ENCODE measurements at places on chromosomes 11 and 22.
A peak's percentile ranks its signal among the peaks of the same experiment; 100 is the strongest.

GRCh38 chr22:23103199-23103954, 33.1 kb downstream of the GNAZ start:
- DNase-seq: no peak

DNA sequence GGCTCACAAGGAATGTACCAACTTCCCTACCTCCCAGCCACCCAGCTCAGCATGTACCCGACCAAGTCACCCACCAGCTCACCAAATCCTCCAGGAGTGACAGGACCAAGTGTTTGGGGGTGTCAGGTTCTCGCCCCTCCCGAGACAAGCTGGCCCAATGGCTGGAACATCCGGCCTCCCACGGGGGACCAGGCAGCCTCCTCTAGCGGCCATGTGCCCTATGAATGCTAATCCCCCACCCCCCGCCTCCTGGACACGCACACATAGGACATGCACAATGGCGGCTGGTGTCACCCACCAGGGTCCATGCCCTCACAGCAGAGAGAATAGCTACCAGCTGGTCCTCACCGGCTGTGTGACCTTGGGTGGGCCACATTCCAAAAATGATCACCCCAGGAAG, 151.0 kb downstream of the MN1 start:
- DNase-seq: no peak

DNA sequence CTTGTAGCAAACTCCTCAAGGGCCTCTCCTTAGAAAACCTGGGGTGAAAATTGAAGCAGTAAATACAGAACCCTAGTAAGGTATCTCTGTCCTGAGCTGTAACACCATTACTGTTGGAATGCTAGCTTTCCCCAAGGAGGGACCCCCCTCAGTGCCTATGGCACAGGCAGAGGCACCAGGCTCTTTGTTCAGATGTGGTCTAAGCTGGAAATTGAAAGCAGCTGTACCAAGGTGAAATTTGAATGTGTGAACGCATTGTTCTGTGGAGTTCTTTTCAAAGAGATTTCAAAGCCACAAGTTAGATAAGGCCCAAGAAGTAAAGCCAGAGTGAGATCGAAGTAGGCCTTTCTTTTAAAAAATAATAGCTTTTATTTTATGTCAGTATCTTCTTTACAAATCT, 71.9 kb upstream of the HORMAD2 start:
- no peak for DNase-seq

GRCh38 chr22:46007848-46008261, 30.9 kb upstream of the WNT7B start:
- no peak for DNase-seq

DNA sequence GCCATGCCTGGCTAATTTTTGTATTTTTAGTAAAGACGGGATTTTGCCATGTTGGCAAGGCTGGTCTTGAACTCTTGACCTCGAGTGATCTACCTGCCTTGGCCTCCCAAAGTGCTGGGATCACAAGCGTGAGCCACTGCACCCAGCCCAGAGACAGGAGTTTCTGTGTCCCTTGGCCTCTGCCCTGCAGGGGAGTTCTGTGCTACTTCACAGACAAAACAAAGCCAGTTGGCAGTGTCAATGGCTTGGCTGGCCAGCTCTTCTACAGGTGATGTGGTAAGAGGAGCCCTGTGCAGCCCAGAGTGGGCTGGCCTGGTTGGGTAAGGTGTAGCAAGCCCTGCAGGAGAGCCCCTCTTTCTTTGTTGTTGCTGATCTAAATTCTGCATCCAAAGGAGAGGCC, 60.5 kb upstream of the SHISAL1 start:
- DNase-seq: no peak

DNA sequence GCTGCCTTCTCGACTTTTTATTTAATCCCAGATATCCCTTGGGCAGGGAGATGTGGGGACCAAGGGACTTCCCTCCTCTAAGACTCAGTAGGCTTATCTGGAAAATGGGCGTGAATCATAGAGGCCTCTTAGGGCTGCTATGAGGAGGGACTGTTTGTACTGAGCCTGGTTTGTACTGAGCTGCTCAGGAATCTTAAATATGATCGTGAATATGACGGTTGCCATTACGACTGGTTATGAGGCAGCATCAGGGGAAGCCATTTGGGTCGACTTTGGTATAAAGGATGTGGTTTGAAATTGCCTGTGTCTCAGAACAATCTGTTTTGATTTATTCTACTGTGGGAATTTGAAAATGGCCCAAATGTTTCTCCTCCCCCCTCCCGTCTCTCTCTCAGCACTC, 20.6 kb downstream of the TSPAN18 start:
- DNase-seq: no peak

- no peak for DNase-seq
Measured at GRCh38 chr11:111833524-111833923, 37.9 kb downstream of the ALG9 start.

DNA sequence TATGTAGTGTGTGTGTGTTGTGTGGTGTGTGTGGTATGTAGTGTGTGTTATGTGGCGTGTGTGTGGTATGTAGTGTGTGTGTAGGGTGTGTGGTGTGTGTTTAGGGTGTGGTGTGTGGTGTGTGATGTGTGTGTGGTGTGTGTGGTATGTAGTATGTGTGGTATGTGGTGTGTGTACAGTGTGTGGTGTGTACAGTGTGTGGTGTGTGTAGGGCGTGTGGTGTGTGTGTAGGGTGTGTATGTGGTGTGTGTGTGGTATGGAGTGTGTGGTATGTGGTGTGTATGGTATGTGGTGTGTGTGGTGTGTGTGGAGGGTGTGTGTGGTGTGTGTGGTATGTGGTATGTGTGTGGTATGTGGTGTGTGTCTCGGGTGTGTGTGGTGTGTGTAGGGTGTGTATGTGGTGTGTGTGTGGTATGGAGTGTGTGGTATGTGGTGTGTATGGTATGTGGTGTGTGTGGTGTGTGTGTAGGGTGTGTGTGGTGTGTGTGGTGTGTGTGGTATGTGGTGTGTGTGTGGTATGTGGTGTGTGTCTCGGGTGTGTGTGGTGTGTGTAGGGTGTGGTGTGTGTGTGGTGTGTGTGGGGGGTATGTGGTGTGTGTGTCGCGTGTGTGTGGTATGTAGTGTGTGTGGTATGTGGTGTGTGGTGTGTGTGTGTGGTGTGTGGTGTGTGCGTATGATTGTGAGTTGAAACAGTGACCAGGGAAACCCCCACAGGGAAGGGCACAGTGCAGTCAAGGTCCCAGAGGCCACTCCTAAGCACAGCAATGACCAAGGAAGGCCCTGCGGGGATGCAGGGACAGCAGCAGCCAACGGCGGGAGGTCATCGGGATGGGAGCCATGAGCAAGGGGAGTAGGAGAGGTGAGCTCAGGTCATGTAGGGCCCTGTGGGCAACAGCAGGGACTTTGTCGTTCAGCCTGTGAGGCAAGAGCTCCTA, 2.9 kb upstream of the PPP6R2 start:
- no peak for DNase-seq

- DNase-seq: no peak
Measured at GRCh38 chr11:13336246-13336878, 58.8 kb downstream of the BMAL1 start.

GRCh38 chr11:65274735-65275682, 13.2 kb downstream of the POLA2 start:
- peak; percentile 43 for DNase-seq

DNA sequence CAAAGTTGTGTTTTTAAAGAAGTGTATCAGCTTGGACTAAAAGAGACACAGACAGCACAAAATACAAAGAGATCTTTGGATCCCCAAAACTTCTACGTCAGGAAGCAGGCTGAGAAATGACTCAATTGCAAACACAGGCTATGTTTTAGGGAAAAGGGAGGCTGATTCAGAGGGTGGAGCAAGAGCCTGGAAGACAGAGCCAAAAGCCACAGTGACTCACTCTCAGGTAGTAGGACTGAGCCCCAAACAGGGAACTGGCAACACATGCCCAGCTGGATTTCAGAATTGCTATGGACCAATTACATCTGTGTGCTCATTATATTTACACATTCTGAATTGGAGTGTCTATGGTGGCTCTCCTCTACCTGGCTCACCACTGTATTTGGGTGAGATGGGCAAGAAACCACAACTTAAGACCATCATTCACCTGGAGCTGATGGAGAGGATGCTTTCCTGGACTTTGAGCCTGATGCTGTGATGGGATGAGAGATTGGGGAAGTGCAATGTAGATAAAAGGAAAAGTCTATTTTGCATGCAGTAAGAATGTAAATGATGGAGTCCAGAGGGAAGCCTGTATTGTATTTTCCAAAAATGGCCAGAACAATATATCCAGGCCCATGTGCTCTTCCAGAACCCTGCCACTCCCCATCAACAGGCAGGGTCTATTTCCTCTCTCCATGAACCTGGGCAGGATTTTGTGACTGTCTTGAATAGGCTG, 20.8 kb upstream of the LINC01488 start:
- no peak for DNase-seq

GRCh38 chr11:29214833-29215232, 802.0 kb downstream of the KCNA4 start:
- DNase-seq: no peak

DNA sequence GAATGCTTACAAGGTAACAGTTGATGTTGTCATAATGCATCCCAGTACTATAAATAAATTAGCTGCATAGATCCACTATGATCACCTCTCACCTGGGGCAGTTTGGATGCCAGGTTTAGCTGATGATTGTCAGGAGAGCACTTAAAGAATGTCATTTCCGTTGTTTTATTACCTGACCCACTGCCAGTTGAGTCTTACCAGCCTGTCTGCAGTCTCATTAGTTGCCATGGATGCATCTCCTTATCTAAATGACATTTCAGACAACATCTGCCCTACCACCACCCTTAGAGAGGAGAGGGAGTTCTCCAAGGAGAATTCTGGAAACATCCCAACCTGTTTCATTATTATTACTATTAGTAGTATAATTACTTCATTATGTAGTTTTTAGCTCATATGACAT, 339.1 kb upstream of the API5 start:
- DNase-seq: no peak

DNA sequence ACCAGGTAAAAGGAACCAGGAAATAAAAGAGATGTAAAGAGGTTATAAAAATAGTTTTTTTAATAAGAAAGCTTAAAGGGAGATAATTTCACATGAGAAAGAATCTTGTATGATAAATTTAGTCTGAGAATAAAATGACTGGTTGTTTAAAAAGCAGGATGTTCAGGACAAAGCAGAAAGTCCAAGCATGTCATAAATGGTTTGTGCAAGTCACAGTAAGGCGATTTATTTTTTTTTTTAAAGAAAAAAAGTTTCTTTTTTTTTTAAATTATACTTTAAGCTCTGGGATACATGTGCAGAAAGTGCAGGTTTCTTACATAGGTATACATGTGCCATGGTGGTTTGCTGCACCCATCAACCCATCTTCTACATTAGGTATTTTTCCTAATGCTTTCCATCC, 30.8 kb downstream of the GLYATL2 start:
- peak; percentile 24 for DNase-seq

DNA sequence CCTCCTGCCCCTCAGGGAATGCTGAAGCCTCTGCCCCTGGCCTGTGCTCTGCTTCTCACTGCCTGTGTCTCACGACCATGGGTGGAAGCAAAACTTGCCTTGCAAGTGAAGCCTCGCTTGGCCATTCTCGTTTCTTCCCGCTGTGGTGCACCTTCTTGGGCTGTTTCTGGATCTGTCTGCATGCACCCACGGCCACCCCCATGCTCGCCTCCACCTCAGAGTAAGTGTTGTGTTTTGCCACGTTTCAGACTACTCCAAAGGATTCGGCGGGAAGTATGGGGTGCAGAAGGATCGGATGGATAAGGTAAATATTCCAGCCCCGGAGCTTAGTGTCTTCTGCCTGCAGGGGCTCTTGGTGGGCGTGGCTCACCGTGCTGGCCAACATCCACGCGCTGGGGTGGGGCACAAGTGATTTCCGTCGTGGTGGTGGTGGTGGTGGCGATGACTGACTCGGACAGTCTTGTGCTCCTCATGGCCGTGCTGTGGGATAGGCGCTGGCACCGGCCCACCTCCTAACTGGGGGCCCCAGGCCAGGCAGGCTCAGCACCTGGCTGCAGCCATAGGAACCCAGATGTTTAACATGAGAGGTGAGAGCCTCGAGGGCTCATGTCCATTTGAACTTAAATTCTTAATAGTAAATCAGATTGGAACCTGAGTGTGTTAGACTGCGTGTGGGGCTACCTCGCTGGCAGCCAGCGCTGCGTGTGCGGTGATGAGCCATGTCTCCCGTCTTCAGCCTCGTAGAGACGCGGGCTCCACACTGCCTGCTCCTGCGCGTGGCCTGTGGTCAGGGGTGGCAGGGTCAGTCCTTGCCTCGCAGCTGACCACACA, 24.6 kb downstream of the CTTN start:
- no peak for DNase-seq

GRCh38 chr11:17646451-17647145, 72.8 kb upstream of the MYOD1 start:
- DNase-seq: no peak

GRCh38 chr11:63882555-63883242, 34.3 kb downstream of the RCOR2 start:
- no peak for DNase-seq

DNA sequence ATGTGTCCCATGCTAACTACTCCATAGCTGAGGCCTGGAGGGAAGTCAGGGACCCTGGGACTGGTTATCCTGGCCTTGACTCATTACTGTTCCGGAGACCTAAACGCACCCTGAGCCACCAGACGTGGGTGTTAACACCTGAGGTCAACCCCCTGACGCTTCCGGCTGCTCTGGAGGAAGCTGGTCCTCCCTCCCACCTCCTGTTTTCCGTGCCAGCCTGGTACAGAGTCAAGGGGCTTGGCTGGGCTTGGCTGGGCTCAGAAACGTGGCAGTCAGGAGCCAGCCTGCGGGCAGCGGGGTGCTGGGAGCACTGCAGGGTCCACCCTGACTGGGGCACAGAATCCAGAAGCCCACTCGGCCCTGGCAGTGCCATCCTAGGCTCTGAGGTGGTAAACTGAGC, 2.6 kb downstream of the TMPRSS4 start:
- DNase-seq: no peak

DNA sequence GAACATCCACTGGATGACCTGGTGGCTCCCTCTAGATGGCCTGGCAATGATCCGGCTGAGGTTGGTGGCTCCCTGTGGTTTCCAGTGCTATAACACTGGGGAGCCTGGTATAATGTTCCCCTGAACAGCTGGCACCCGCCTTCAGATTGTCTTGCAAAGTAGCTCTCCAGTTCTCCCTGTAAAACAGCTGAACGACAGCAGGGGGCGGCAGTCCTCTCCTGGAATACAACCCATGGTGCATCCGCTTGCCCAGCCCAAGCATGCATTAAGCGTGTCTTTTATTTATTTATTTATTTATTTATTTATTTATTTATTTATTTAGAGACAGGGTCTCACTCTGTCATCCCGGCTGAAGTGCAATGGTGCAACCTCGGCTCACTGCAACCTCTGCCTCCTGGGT, 258.9 kb downstream of the BUD13 start:
- no peak for DNase-seq
